Brain (organoid and tissue), 16 donors: ENCODE measurements at places on chromosomes 6 and 20.

GRCh38 chr6:133964052-133964451 is 11.0 kb downstream of the TBPL1 start:
- no peak for DNase-seq

- DNase-seq: no peak
These were observed 84.6 kb upstream of the ZNF322 start for GRCh38 chr6:26743941-26744699.

DNA sequence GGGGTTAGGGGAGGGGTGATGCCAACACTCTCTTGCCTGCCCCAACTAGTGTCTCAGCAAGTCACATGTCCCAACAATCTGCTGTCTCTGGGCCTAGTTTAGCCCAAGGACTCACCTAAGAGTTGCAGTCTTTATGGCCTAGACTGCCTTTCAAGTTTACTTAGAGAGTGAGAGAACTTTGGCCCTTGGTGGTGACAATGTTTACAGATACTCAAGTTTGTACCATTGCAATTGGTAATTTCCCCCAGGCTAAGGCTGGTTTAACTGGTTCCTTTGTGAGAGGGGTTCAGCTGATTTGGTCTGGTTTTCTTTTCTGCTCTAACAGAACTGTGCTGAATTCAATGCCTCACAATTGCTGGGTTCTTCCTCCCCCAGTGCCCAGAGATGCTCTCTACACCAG is 1279.9 kb upstream of the EYS start:
- DNase-seq: no peak

GRCh38 chr6:158021376-158021775 is 39.7 kb downstream of the SYNJ2 start:
- no peak for DNase-seq

- DNase-seq: peak; percentile 85
These were observed 722 bp downstream of the ISM1 start for GRCh38 chr20:13221673-13222318.
